Endodermal cell (in vitro differentiated cells): ENCODE measurements at places on chromosomes 3 and 15.

GRCh38 chr3:34011171-34012101 lies 213.0 kb downstream of the PDCD6IP start:
- no peaks in the 10 kb centered on the region for H3K36me3 ChIP-seq
- H3K4me1 ChIP-seq = peaks cover 21% of the 10 kb centered on the region
- H3K27ac ChIP-seq = no peak overlapping the region
- no peak overlapping the region for H3K4me3 ChIP-seq
- H3K27me3 ChIP-seq = peaks cover 47% of the 10 kb centered on the region

- no peak for DNase-seq
- H3K36me3 ChIP-seq = no peaks in the 10 kb centered on the region
- no peaks in the 10 kb centered on the region for H3K4me1 ChIP-seq
- no peaks in the 10 kb centered on the region for H3K27me3 ChIP-seq
- H3K4me3 ChIP-seq = no peak overlapping the region
- H3K27ac ChIP-seq = no peak overlapping the region
These were observed 122.4 kb downstream of the RAP2B start for GRCh38 chr3:153284282-153284938.

GRCh38 chr3:105970283-105970682 lies 101.5 kb upstream of the CBLB start:
- no peak overlapping the region for H3K4me3 ChIP-seq
- DNase-seq = no peak
- no peak overlapping the region for H3K27ac ChIP-seq

- peaks cover 55% of the 10 kb centered on the region for H3K36me3 ChIP-seq
- no peak overlapping the region for H3K4me3 ChIP-seq
- H3K27me3 ChIP-seq = no peaks in the 10 kb centered on the region
- H3K4me1 ChIP-seq = peaks cover 2% of the 10 kb centered on the region
- DNase-seq = peak; percentile 92
- H3K27ac ChIP-seq = peak overlapping the region; percentile 61
These were observed 25.3 kb downstream of the RBPMS2 start for GRCh38 chr15:64749999-64750657.

DNA sequence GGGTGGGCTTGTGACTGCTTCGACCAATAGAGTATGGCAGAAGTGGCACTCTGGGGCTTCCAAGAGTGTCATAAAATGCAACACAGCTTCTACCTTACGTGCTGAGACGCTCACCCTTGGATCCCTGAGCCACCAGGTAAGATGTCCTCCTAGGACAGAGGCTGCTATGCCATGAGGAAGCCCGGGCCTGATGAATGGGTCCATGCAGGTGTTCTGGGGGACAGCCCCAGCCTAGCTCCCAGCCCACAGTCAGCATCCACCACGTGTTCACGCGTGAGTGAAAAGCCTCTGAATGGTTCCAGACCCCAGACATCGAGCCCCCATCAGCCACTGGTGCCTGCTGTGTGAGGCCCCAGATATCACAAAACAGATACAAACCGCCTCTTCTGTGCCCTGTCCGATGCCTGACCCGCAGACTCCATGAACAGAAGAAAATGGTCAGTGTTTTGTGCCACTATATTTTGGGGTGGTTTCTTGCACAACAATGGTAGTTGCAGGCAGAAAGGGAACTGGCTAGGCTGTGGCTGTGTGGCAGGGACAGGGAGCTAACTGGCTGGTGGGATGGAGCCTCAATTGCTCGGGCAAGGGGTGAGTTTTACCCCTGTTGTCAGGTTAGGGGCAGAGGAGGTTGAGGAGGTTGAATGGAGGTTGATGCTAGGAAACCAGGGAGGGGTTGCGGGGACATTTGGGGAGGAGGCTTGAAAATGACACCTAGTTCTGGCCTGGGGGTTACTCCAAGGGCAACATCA lies 92.2 kb downstream of the LINGO1 start:
- no peaks in the 10 kb centered on the region for H3K4me1 ChIP-seq
- no peak for DNase-seq
- H3K27me3 ChIP-seq = peaks cover 14% of the 10 kb centered on the region
- no peak overlapping the region for H3K4me3 ChIP-seq
- peak overlapping the region; percentile 82 for H3K27ac ChIP-seq

DNA sequence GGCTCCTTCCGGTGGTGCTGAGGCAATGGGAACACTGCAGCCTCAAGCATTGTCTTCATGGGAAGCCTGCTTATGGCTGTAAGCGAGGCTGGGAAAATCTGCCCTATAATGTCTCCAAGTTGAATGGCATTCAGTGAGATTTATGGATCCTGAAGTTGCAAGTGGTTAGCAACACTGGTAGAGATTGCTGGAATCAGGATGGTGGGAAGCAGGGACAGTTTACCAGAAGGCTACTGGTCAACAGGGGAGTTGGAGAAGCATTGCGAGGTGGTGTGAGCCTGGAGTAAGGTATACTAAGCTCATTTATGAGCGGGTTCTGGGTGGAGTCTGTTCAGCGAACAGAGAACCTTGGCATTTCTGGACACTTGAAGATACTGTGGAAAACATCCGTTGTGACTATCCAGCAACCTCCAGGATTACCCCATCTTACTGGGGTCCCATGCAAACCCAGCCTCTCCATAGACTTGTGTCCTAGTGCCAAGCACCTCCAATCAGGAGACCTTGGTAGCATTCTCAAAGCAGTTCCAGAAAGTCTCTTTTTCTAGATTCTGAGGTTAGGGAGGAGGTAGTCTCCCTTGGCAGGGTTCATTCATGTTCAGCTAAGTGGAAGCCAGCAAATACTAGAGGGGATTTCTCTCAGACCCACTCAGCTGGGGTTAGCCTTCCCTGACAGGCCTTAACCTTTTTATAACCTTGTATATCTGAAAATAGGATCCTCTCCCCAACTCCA lies 7.3 kb downstream of the RPSA start:
- H3K4me3 ChIP-seq = no peak overlapping the region
- H3K4me1 ChIP-seq = peaks cover 7% of the 10 kb centered on the region
- no peak for DNase-seq
- H3K27ac ChIP-seq = no peak overlapping the region
- H3K36me3 ChIP-seq = peaks cover 52% of the 10 kb centered on the region

DNA sequence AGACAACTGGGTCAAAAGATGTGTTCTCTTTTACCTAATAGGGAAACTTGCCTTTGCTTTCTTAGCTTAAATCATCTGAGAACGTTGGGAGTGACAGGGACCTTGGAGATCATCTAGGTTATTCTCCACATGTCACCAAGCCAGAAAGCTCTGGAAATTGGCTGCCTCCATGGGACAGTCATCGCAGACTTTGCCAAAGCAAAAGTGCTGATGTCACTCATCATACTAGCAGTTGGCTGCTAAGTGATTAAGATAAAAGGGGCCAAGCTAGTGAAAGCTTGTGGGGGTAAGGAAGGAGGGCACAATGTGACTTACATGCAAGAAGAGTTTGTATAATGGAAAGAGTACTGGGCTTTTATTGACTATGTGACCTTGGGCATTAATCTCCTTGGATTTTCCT lies 198.0 kb upstream of the PFN2 start:
- H3K4me3 ChIP-seq = no peak overlapping the region
- H3K27me3 ChIP-seq = no peaks in the 10 kb centered on the region
- peaks cover 8% of the 10 kb centered on the region for H3K4me1 ChIP-seq
- no peak overlapping the region for H3K27ac ChIP-seq
- H3K36me3 ChIP-seq = no peaks in the 10 kb centered on the region

DNA sequence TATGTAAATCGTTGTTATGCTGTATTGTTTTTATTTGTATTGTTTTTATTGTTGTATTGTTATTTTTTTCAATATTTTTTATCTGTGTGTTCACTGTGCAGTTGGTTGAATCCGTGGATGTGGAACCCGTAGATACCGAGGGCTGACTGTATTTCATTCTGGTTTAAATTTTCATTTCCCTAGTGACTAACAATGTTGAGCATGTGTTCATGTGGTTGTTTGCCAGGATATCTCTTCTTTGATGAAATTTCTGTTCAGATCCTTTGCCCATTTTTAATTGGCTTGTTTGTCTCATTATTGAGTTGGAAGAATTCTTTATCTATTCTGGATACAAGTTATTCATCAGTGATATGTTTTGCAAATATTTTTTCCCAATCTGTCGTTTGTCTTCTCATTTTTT lies 29.7 kb downstream of the STOML1 start:
- no peaks in the 10 kb centered on the region for H3K27me3 ChIP-seq
- no peaks in the 10 kb centered on the region for H3K36me3 ChIP-seq
- DNase-seq = no peak
- H3K4me1 ChIP-seq = peaks cover 4% of the 10 kb centered on the region
- no peak overlapping the region for H3K4me3 ChIP-seq

- no peaks in the 10 kb centered on the region for H3K36me3 ChIP-seq
- peaks cover 8% of the 10 kb centered on the region for H3K27me3 ChIP-seq
- DNase-seq = no peak
- H3K4me1 ChIP-seq = no peaks in the 10 kb centered on the region
- H3K4me3 ChIP-seq = no peak overlapping the region
- H3K27ac ChIP-seq = no peak overlapping the region
These were observed 79.5 kb upstream of the POMGNT2 start for GRCh38 chr3:43185274-43185982.

DNA sequence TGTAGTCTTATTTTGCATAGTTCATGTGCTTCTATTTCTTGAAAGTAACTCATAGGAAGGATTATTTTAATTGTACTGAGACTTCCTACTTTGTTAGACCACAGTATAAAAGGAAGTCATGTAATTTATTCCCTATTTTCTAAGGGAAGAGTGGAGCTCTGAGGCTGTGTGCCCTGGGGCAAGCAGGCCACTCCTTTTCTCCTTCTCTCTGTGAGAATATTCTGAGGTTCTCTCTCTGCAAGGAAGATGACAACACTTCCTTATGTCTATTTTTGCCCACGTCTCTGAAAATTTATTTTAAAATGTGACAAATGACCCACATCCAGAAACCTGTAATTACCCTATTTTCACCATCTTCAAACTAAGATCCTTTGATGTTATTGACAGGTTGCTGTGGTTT lies 11.0 kb downstream of the KCTD6 start:
- H3K4me3 ChIP-seq = no peak overlapping the region
- no peak overlapping the region for H3K27ac ChIP-seq
- peaks cover 50% of the 10 kb centered on the region for H3K36me3 ChIP-seq
- H3K4me1 ChIP-seq = no peaks in the 10 kb centered on the region
- H3K27me3 ChIP-seq = no peaks in the 10 kb centered on the region
- no peak for DNase-seq

- DNase-seq = peak; percentile 93
- H3K36me3 ChIP-seq = no peaks in the 10 kb centered on the region
- H3K27me3 ChIP-seq = no peaks in the 10 kb centered on the region
- H3K4me1 ChIP-seq = no peaks in the 10 kb centered on the region
- H3K27ac ChIP-seq = no peak overlapping the region
- H3K4me3 ChIP-seq = no peak overlapping the region
These were observed 111.7 kb downstream of the NUP210 start for GRCh38 chr3:13308380-13308801.

DNA sequence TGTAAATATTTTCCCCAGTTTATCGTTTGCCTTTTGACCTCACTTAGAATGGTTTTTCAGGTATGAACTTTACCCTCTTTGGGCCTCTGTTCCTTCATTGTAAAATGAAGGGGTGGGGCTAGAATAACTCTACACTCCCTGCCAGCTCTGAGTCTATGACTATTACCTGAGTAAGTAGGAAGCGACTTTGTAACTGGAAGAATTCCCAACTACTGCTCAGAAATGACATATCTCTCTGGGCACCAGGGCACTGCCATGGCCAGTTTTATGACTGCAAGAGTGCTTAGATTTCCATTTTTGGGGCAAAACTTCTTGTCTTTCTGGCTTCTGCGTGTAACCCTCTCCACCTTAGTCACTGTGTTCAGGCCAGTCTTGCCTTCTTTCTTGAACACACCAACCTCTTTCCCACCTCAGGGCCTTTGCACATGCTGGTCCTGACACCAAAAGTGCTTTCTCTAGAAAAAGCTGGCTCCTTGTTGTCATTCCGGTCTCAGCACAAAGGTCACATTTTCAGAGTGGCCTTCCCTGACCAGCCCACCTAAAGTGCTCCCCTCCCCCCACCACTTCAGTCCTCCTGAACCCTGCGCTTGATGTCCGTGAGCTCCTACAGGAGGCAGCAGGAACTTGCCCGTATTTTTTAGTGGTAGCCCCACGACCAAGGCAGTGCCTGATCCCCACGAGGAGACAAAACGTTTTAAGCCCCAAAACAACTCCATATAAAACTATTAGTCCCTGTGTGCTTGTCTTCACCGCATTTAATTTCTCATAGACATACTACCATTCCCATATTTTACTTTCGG lies 25.6 kb downstream of the CDCP1 start:
- H3K27me3 ChIP-seq = no peaks in the 10 kb centered on the region
- DNase-seq = no peak
- H3K4me3 ChIP-seq = no peak overlapping the region
- H3K36me3 ChIP-seq = no peaks in the 10 kb centered on the region
- no peak overlapping the region for H3K27ac ChIP-seq

- H3K27me3 ChIP-seq = no peaks in the 10 kb centered on the region
- H3K4me3 ChIP-seq = no peak overlapping the region
- no peaks in the 10 kb centered on the region for H3K36me3 ChIP-seq
- no peaks in the 10 kb centered on the region for H3K4me1 ChIP-seq
- no peak for DNase-seq
- no peak overlapping the region for H3K27ac ChIP-seq
These were observed 76.0 kb upstream of the TSC22D2 start for GRCh38 chr3:150331978-150332568.

DNA sequence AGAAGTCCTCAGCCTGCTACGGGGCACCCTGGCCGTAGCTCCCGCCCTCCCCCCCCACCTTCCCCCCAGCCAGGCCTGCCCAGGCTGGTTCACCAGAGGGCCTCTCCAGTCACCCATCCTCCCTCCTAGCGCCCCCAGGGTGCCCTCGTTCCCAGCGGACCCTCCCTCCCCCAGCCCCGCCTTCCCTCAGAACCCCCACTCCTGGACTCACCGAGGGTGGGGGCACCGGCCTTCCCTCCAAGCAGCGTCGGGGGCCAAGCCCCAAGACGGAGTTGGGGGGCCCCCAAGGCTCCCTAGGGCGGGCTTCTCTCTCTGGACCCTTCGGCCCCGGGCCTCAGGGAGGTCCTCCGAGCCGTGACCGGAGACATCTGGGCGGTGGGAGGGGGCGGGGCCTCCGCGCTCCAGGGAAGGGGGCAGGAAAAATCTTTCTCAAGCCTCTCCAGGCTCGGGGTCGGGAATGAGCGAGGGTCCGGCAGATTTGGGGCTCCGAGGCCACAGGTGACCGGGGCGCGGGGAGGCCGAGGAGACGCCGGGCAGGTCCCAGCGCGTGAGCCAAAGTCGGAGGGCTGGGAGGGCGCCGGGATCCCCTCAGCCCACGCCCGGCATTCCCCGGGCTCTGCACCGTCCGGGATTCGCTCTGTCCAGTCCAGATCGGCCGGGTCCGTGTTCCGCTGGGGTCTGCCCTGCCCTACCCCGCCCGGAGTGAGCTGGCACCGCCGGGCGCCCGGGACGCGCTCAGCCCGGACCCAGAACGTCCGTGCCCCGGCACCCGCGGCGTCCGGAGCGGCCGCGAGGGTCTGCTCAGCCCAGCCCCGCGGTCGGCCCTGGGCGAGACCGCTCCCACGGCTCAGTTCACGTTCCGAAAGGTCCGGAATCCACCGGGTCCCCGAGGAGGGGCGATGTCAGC lies 999 bp downstream of the INSYN1 start:
- peak; percentile 73 for DNase-seq
- H3K27me3 ChIP-seq = peaks cover 83% of the 10 kb centered on the region
- H3K27ac ChIP-seq = no peak overlapping the region
- H3K4me1 ChIP-seq = peaks cover 6% of the 10 kb centered on the region
